ENCODE measurements at places on chromosomes 2 and 18. TPM values are rescaled to one million over a fixed set of nuclear protein-coding genes. Genes with fewer than 3 reads are reported as not detected.

HOXD13 gene
- 2.1 TPM for total RNA-seq

UGT1A8 gene
- not detected for total RNA-seq

KIF3C gene
- 6.3 TPM for total RNA-seq

MAP3K19 gene
- total RNA-seq: not detected

EFHD1 gene
- total RNA-seq: 1.7 TPM

All from M059J (cell line).